ENCODE measurements at places on chromosomes 3 and 15. TPM values are rescaled to one million over a fixed set of nuclear protein-coding genes. Genes with fewer than 3 reads are reported as not detected.

- no peak overlapping the region for H3K27ac ChIP-seq
- H3K4me1 ChIP-seq, result no peaks in the 10 kb centered on the region
- no peak overlapping the region for H3K4me3 ChIP-seq
These were observed 26.4 kb upstream of the ZBED2 start for GRCh38 chr3:111621535-111621934.

DNA sequence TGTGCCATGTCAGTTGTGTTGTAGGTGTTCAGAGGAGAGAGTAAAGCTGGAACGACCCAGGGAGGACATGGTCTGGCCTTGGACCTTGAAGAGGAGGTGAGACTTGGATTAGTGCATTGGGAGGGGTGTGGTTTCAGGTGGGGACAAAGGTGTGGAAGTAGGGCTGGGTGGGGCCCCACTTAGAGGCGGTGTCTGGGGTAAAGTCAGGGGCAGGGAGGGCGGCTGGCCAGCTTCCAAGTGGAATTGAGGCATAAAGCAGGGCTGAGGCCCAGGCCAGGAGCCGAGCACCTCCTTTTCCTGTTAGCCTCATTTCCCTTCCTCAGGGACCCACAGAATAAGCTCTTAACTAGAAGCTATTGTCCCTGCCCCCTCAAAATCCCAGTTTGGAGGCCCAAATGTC lies 36.2 kb upstream of the FLNB start:
- no peaks in the 10 kb centered on the region for H3K27me3 ChIP-seq
- no peaks in the 10 kb centered on the region for H3K36me3 ChIP-seq
- H3K4me1 ChIP-seq, result no peaks in the 10 kb centered on the region
- no peak overlapping the region for H3K27ac ChIP-seq

DNA sequence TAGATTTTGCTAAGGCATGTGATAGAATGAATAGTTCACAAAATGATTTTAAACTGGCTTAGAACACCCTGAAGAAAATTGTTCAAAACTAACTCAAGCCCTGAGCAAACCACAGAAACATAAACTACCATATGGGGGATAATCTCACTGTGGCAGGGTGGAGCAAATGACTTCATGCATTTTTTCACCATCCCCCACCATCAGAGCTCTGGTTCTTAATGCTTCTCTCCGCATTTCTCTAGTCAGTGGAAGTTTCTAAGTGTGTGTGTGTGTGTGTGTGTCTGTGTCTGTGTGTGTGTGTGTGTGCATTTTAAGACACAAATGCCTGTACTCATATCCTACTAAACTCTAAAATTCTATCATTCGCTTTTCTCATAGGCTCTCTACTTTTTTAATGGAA lies 107.1 kb upstream of the PHLDB2 start:
- DNase-seq, result no peak
- H3K27ac ChIP-seq, result no peak overlapping the region
- no peak overlapping the region for H3K4me3 ChIP-seq
- H3K27me3 ChIP-seq, result no peaks in the 10 kb centered on the region
- H3K36me3 ChIP-seq, result no peaks in the 10 kb centered on the region
- peaks cover 7% of the 10 kb centered on the region for H3K4me1 ChIP-seq

- H3K36me3 ChIP-seq, result no peaks in the 10 kb centered on the region
- H3K4me3 ChIP-seq, result no peak overlapping the region
- H3K4me1 ChIP-seq, result no peaks in the 10 kb centered on the region
These were observed 76.0 kb upstream of the DCBLD2 start for GRCh38 chr3:98977520-98977919.

DNA sequence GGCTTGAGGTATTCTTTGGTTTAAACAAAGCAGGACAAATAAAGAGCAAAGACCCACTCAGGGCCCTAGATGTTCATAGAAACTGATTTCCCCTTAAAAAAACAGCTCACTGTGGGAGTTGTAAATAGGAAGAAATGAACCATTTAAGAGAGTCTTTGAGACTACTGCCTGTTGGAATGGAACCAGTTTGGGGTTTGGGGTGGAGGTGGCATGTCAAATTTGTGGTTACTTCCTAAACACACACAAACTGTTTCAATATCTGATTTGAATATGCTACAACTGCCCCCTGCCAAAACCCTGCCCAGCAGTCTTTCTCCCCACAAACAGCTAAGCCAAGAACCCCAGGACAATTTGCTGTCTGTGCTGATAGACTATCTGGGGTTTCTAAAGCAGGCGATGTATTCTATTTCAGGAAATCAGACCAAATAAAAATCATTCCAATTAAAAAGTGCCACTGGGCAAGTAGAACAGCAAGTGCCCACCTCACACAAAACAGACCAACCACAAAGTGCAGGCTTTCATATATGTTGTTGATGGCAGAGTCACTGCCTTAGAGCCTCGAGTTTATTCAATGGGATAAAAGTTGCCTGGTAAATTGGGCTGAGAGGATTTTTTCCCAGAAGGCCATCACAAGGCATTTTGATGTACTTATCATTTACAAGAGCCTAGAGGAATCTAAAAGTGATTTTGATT lies 293.9 kb upstream of the PROK2 start:
- no peak overlapping the region for H3K27ac ChIP-seq
- H3K36me3 ChIP-seq, result no peaks in the 10 kb centered on the region
- no peak for DNase-seq
- no peaks in the 10 kb centered on the region for H3K4me1 ChIP-seq

GRCh38 chr3:54360320-54360719 lies 238.0 kb downstream of the CACNA2D3 start:
- H3K36me3 ChIP-seq, result no peaks in the 10 kb centered on the region
- H3K4me1 ChIP-seq, result no peaks in the 10 kb centered on the region
- DNase-seq, result no peak

- no peak overlapping the region for H3K27ac ChIP-seq
- no peaks in the 10 kb centered on the region for H3K36me3 ChIP-seq
- H3K27me3 ChIP-seq, result no peaks in the 10 kb centered on the region
- no peaks in the 10 kb centered on the region for H3K4me1 ChIP-seq
These were observed 296.9 kb downstream of the EPHB1 start for GRCh38 chr3:135091946-135092345.

- no peaks in the 10 kb centered on the region for H3K27me3 ChIP-seq
- no peak overlapping the region for H3K4me3 ChIP-seq
- no peaks in the 10 kb centered on the region for H3K36me3 ChIP-seq
- no peaks in the 10 kb centered on the region for H3K4me1 ChIP-seq
- H3K27ac ChIP-seq, result no peak overlapping the region
These were observed 33.4 kb downstream of the IGDCC3 start for GRCh38 chr15:65344214-65344913.

GRCh38 chr3:46749129-46749528 lies 31.5 kb upstream of the PRSS50 start:
- no peaks in the 10 kb centered on the region for H3K36me3 ChIP-seq
- no peak for DNase-seq
- no peak overlapping the region for H3K27ac ChIP-seq
- no peaks in the 10 kb centered on the region for H3K4me1 ChIP-seq
- H3K27me3 ChIP-seq, result no peaks in the 10 kb centered on the region

- peak; percentile 72 for DNase-seq
- peak overlapping the region; percentile 96 for H3K27ac ChIP-seq
- peak overlapping the region; percentile 98 for H3K4me3 ChIP-seq
- no peaks in the 10 kb centered on the region for H3K36me3 ChIP-seq
- H3K27me3 ChIP-seq, result no peaks in the 10 kb centered on the region
- H3K4me1 ChIP-seq, result peaks cover 5% of the 10 kb centered on the region
These were observed 835 bp downstream of the UBE3A start for GRCh38 chr15:25437777-25438600.

The STRIT1 gene
- total RNA-seq, result not detected

The CLDN11 gene
- total RNA-seq, result 1.6 TPM

The EHHADH gene
- total RNA-seq, result 287 TPM

The CYP8B1 gene
- total RNA-seq, result 237 TPM

The CRABP1 gene
- total RNA-seq, result not detected

The SLC28A1 gene
- total RNA-seq, result 55.8 TPM

All from right lobe of liver (tissue), 6 donors.